ENCODE measurements at places on chromosomes 3 and 15.

DNA sequence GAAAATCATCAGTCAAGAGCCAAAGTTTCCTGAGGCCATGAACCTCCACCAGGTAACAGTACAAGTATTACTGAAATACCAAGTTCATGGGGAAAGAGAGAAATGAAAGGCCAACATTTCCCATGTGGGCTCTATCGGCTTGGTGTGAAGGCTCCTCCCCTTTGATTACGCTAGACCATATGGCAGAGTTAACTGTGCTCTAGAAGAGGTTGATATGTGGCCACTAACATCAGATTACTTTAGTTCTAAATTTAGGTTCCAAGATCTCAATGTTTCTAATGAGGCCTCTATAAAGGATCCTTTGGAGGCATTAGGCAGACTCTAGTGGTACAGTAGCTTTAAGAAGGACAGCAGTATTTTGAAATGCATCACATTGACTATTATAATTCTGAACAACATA lies 127.1 kb downstream of the SEMA6D start:
- DNase-seq = no peak

DNA sequence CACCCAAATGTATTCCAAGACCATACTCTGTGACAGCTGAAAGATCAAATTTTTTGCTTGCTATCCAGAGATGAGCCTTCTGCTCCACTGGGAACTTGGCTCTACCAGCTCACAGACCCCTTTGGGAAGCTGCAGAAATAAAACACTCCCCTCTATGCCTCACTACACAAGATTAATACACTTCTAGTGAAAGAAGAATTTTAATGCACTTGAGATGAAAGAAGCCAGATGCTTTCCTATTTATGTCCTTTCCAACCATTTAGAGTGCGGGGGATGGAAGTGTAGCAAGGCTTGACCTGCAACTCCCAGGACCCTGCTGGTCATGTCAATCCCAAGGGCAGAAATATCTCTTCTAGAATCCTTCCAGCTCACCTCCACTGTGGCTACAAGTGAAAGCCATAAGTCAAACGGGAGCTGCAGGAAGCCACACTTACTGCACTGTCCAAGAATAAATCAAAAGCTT lies 34.7 kb downstream of the ANXA2 start:
- DNase-seq = no peak

DNA sequence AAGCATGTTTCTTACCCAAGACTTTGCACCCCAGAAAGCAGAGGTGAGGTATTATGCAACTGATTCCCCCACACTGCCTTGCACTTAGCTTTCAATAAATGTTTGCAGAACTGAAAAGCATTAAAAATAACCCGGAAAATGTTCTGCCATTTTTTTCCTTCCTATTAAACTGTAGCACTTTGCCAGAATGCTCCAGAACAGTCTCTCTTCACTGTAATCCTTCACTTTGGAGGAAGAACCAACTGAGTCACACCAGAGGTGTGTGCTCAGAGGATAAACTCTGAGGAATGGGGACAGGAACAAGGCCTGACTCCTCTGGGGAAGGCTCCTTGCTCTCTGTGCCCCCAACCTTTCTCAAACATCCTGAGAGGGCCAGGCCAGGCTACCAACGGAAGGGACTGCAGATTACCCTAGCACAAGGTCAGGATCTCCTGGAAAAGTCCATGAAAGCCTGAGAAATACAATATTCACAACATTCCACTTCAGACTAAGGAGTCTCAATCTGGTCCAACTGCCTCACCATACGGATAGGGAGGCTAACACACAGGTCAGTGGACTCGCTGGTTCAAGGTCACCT lies 19.0 kb downstream of the ANP32A start:
- no peak for DNase-seq

- DNase-seq = peak; percentile 75
Measured at GRCh38 chr3:142993958-142994442, 7.4 kb upstream of the U2SURP start.

DNA sequence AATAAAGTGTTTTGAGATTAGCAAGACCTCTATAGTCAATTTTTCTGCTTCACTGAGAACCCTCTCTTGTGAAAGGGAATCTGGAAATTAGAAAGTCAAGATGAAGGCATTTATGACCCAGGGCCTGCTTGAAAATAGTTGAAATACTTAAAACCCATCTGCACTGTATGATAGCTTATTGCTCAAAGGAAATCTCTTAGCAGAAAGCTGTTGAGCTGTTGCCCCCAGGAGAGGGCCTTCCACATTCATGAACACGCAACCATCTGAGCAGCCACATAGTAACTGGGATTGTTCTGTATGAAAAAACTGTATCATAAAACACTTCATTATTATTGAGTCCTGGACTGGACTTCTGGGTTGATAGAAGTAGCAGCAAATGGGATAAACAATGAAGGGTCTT lies 106.4 kb upstream of the PTX3 start:
- no peak for DNase-seq

DNA sequence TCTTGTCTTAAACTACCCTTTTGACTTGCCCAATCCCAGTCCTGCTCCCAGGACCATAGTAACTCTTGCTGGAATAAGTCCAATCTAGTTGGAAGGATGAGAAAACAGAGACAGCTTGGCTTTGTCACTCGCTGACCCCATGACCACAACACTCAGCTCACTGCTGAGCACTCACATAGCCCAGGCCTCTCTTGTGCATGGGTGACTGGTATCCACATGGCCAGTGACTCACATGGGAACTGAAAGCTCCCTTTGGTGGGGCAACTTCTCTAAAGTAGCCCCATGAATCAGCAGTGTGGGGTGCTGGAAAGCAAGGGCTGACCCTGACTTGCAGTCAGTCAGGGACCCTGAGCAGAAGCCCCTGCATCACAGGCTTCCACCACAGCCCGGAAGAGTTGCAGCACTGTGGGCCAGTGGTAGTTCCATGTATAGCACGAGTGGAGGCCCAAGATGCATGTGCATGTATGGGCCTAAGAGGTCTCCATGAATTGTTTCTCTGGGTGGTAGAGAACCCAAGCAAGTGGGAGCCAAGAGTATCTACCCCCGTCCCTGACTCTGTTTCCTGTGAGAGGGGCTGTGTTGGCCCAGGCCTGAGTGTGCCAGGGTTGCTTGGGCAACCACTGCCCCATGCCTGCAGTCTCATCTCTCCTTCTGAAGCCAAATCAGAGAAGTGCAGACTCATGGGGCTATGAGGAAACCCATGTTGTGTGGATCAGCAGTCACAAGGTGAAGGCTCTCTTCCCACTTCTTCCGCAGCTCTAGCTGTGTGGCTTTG lies 62.1 kb upstream of the XCR1 start:
- DNase-seq = peak; percentile 51

DNA sequence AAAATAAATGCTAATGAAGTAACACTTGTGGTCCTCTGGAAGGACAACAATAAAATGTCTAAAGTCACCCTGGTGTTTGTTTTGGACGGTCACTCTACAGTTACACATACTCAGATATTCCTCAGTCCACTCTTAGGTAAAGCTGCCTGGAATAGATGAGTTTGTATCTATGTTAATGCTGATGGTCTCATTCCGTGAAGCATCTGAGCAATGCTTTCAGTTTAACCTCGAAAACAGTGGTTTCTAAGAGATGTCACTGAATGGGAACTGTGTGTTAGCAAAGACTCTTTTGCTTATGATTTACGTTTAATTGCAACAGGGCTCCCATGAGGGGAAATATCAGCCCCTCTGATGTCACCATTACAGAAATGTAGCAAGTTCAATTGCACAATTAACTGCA lies 49.1 kb downstream of the FBN1 start:
- no peak for DNase-seq

DNA sequence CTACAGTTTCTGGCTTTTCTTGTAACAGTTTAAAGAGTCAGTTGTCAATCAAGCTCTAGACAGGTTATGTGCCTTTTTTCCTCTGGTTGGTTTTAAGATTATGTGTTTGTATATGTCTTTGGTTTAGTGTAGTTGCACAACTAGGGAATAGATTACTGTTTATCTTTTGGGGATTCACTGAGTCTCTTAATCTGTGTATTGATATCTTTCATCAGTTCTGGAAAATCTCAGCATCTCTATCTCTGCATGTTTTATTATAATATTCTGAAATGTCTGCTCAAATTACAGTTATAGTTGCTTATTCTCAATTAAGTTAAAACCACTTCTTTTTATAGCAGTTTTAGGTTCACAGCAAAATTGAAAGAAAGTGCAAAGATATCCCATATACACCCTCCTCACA lies 14.3 kb downstream of the DUT start:
- DNase-seq = no peak

DNA sequence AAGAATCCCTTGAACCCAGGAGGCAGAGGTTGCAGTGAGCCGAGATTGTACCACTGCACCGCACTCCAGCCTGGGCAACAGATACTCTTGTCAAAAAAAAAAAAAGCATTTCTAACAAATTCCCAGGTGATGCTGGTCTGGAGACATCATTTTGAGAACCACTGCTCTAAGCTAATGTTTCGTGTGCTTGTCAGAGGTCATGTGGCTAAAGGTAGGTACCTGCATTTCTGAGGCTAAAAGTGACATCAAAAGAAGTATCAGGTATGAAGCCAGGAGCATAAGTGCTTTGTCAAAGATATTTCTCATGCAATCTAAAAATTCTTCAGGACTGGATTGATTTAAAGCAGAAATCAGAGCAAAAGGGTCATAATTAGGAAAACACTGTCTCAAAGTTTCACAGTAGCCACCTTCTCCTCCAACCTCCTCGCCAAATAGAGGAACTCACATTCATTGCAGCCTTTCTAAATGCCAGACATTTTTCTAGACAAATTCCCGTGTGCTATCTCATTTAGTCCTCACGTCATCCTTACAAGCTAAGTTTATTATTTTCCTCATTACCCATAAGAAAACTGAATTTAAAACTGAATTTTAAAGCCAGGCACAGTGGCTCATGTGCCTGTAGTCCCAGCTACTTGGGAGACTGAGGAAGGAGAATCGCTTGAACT lies 25.7 kb upstream of the GSK3B start:
- no peak for DNase-seq
